Dermis blood vessel endothelial cell (primary cell): ENCODE measurements at places on chromosomes 5 and 9.

GRCh38 chr5:93008502-93009207 is 572.4 kb downstream of the NR2F1-AS1 start:
- no peak for DNase-seq

DNA sequence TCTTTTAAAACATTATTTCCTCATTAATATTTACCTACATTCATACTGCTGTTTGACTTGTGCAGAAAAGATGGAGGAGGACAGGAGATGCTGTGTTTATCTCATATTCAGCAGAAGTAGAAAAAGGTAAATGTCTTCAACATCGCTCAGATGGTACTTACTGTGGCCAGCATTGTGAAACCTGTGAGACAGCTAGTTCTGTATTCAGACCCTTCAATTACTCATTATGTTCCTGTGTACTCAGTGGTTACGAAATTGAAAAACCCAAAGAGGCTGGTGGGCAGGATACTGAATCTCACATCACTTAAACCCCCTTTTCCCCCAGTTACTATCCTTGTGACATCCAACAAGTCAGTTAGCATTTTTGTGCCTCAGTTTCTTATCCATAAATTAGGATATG is 216.0 kb downstream of the KDM4C start:
- no peak for DNase-seq

GRCh38 chr5:10567121-10567591 is 3.3 kb downstream of the ANKRD33B start:
- DNase-seq = no peak

- no peak for DNase-seq
Observed at GRCh38 chr5:157351802-157352092, 85.8 kb downstream of the CYFIP2 start.

GRCh38 chr5:73363911-73364730 is 84.5 kb downstream of the FOXD1 start:
- DNase-seq = no peak
